ENCODE measurements at places on chromosomes 7 and 10.
A peak's percentile ranks its signal among the peaks of the same experiment; 100 is the strongest.

DNA sequence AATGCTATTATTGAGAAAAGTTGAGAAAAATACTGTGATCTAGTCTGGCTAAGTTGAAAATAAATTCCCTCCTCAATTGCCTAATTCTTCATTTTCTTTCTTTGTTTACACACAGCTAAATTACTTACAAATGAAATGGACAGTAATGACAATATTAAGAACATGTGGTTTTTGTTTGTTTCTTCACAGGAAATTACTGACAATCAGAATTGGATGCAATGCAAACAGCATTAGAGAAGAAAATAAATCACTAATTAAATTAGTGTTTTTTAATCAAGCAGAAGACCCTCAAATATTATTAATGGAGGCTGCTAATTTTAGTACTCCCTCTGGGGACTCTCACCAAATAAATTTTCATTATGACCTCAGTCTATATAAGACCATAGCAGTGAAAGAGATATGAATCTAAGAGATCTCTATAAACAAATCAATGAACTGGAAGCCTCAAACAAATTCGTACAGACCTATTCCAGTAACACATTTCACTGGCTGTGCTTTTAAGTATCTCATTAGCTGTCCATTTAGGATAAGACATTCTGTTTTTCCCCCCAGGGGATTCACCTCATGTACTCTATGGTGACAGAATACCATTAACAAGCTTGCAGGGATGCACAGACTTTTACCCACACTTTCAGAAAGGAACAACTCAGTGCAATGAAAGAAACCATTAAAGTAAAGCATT, 202.0 kb upstream of the DGKB start:
- H3K4me3 ChIP-seq = no peak overlapping the region
- no peak overlapping the region for H3K27ac ChIP-seq
- H3K36me3 ChIP-seq = no peaks in the 10 kb centered on the region
- no peak for DNase-seq

DNA sequence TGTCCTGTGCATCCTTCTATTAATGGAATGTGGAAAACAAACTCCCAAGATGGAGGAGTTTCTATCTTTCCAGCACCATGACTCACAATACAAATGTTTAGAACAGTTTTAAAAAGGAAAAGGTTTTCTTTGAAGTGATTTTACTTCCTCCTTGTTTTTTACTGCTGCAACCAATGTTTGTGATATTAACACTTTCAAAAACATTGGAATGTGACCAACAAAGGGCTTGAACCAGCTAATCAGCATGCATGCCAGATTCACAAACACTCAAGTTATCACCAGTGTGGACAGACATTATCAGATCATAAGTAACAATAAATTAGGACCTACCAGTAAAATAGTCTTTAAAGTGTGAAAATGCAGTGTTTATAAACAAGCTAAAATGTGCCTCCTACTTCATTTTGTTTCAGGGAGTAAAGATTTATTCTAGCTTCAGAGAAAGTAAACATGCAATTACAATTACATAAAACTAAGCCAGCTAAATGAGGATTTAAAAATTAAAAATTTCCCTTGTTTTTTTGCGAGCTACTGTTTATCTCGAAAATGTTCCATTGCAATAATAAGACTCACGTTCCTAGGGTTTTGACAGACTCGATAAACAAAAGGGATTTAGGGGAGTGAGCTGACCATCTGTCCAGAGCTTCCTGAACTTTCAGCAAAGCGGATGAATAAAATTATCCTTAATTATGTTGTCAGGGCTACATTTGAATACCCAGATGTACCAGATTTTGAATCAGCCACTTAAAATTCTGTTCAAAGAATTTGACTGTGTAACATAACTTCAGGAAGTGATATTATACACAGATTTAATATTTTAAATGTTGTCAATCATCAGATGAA, 29.8 kb downstream of the CPVL start:
- no peaks in the 10 kb centered on the region for H3K36me3 ChIP-seq
- peaks cover 7% of the 10 kb centered on the region for H3K4me1 ChIP-seq
- no peak overlapping the region for H3K4me3 ChIP-seq

GRCh38 chr7:43569424-43569823, 13.5 kb upstream of the STK17A start:
- H3K4me3 ChIP-seq = no peak overlapping the region
- DNase-seq = no peak

DNA sequence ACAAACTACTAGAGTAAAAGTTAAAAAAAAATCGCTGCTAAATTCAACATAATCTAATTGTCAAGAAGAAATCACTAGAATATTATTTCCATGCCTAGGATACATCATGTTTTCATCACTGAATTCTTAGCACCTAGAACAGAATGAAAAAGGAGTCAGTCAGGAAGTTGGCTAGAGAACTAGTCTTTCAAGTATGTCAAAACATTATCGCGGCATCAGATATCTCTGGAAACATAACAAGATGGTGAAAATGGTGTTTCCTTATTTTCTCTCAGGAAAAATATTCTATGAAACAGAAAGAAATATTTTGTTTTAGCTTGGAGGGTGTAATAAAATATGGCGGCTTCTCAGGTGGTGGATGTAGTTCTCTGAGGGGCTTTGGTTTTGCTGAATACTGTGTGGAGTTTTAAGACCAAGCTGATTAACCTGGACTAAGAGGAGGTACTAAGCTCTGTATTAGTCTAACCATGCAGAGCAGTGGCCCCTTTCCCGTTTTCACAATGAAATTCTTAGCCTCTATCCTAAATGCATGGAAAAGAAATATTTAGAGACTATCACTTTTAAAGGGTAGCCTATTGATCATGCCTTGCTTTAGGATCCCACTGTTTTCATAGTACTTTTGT, 205.6 kb downstream of the MDFIC start:
- H3K4me1 ChIP-seq = no peaks in the 10 kb centered on the region
- H3K27ac ChIP-seq = no peak overlapping the region
- no peaks in the 10 kb centered on the region for H3K36me3 ChIP-seq

DNA sequence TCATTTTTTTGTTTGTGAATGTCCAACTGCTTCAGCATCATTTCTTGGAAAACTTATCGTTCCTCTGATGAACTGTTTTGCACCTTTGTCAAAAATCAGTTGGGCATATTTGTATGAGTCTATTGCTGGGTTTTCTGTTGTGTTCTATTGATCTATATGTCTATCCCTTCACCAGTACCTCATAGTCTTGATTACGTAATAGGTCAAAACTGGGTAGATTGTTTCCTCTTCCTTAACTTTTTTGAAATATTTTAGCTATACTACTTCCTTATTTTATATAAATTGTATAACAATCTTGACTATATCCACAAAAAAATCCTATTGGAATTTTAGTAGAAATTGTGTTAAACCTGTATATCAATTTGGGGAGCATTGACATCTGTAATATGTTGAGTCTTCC, 104.1 kb upstream of the PALS2 start:
- peaks cover 4% of the 10 kb centered on the region for H3K4me1 ChIP-seq
- no peak for DNase-seq
- H3K27me3 ChIP-seq = no peaks in the 10 kb centered on the region
- no peak overlapping the region for H3K27ac ChIP-seq
- no peaks in the 10 kb centered on the region for H3K36me3 ChIP-seq

GRCh38 chr7:66297579-66297978, 92.4 kb downstream of the TPST1 start:
- H3K4me3 ChIP-seq = no peak overlapping the region
- peaks cover 17% of the 10 kb centered on the region for H3K4me1 ChIP-seq
- no peak for DNase-seq

GRCh38 chr10:69004821-69005220, 16.2 kb downstream of the KIFBP start:
- peaks cover 33% of the 10 kb centered on the region for H3K36me3 ChIP-seq
- peak overlapping the region; percentile 7 for H3K27ac ChIP-seq
- H3K4me3 ChIP-seq = no peak overlapping the region
- no peaks in the 10 kb centered on the region for H3K4me1 ChIP-seq
- H3K27me3 ChIP-seq = no peaks in the 10 kb centered on the region
- DNase-seq = peak; percentile 60

DNA sequence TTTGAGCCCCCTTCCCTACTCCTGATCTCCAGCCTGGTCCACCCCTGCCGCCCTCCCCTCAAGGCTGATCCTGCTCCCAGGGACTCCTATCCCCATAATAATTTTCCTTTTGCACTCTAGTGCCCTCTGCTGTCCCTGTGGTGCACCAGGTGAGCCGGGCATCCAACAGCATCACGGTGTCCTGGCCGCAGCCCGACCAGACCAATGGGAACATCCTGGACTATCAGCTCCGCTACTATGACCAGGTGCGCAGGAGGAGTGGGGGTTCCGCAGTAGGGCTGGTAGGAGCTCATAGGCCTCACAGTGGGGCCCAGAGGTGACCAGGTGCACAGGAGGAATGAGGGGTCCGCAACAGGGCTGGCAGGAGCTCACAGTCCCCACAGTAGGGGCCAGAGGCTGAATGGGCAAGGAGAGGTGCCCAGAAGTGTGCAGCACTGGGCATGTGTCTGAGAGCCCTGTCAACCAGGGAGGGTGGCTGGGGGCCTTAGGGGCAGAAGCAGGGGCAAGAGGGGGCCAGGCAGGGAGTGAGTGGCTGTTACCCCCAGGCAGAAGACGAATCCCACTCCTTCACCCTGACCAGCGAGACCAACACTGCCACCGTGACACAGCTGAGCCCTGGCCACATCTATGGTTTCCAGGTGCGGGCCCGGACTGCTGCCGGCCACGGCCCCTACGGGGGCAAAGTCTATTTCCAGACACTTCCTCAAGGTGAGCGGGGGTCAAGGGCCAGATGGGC, 11.7 kb downstream of the EPHB6 start:
- H3K27me3 ChIP-seq = no peaks in the 10 kb centered on the region
- no peak overlapping the region for H3K27ac ChIP-seq
- H3K4me3 ChIP-seq = no peak overlapping the region
- H3K36me3 ChIP-seq = peaks cover 14% of the 10 kb centered on the region
- DNase-seq = no peak
- no peaks in the 10 kb centered on the region for H3K4me1 ChIP-seq

DNA sequence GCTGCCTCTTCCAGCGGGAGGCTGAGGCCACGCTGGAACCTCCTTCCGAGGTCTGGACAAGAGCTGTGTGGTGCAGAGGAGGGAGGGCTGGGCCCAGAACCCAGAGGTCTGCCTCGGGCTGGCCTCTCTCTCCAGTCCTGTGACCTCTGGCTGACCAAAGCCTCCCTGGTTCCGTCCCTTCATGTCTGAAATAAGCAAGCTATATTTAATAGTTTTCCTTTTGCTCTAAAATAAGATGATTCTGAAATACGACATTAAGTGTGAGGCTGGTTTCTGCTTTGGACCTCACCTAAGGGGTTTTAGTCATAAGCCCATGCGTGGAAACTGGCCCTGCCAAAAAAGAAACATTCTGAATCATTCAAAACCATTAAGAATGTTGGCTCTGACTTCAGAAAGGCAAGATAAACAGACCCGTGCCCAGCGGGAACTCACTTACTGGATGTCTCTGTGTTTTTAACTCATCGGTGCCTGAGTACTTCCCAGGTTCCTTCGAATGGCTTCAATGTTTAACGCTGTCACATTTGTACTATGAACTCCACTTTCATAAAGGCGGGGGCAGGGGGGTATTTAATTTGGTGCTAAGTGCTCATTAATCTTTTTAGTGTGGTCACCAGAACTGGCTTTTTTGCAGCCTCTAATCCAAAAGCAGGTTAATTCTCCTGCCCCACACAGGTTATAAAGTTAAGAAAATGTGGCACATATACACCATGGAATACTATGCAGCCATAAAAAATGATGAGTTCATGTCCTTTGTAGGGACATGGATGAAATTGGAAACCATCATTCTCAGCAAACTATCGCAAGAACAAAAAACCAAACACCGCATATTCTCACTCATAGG, 157.5 kb upstream of the KLF14 start:
- peaks cover 9% of the 10 kb centered on the region for H3K4me1 ChIP-seq
- peaks cover 24% of the 10 kb centered on the region for H3K36me3 ChIP-seq
- no peak overlapping the region for H3K4me3 ChIP-seq
- no peak overlapping the region for H3K27ac ChIP-seq

GRCh38 chr10:5477948-5478693, 21.2 kb downstream of the CALML5 start:
- peak; percentile 42 for DNase-seq
- no peak overlapping the region for H3K4me3 ChIP-seq
- H3K36me3 ChIP-seq = no peaks in the 10 kb centered on the region
- no peaks in the 10 kb centered on the region for H3K27me3 ChIP-seq
- peaks cover 31% of the 10 kb centered on the region for H3K4me1 ChIP-seq

DNA sequence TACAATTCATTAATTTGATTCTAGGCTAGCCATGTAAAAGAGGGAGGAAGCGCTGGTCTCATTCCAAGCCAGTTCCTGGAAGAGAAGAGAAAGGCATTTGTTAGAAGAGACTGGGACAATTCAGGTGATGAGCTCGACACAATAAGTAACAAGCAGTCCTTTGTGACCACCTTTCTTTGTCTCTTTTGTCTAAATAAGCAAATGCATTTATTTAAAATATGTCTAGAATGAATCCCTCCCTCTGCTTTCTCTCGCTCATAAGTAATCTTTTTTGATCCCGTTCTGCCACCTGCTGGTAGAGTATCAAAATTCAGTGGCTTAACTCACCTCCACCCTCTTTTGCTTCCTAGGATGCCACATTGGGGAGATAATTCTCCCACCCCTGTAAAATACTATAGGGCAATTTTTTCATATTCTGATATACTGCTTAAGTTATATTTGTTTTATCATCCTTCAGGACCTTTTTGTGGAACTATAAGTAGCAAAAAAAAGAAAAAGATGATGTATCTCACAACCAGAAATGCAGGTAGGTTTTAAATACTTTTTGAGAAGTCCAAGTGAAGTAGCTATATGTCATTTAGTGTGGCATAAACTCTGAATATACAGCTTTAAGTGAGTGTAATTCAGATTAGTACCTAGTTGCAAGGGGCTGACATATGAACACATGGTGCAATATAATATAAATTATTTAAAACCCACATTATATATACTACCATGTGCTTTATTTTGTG, 91.5 kb downstream of the GSDME start:
- no peak overlapping the region for H3K4me3 ChIP-seq
- DNase-seq = peak; percentile 67
- no peak overlapping the region for H3K27ac ChIP-seq
- no peaks in the 10 kb centered on the region for H3K36me3 ChIP-seq
- H3K27me3 ChIP-seq = no peaks in the 10 kb centered on the region
- peaks cover 8% of the 10 kb centered on the region for H3K4me1 ChIP-seq

GRCh38 chr7:155285833-155286232, 11.8 kb upstream of the INSIG1 start:
- H3K36me3 ChIP-seq = no peaks in the 10 kb centered on the region
- no peak overlapping the region for H3K4me3 ChIP-seq
- H3K4me1 ChIP-seq = peaks cover 21% of the 10 kb centered on the region

- no peaks in the 10 kb centered on the region for H3K27me3 ChIP-seq
- H3K4me1 ChIP-seq = peaks cover 46% of the 10 kb centered on the region
- no peak for DNase-seq
- no peak overlapping the region for H3K4me3 ChIP-seq
- H3K36me3 ChIP-seq = no peaks in the 10 kb centered on the region
- H3K27ac ChIP-seq = no peak overlapping the region
These were observed 323.3 kb upstream of the ZMIZ1 start for GRCh38 chr10:78745441-78745840.

Measured in common myeloid progenitor, CD34-positive (primary cell).